ENCODE measurements at places on chromosomes 7 and 10.

DNA sequence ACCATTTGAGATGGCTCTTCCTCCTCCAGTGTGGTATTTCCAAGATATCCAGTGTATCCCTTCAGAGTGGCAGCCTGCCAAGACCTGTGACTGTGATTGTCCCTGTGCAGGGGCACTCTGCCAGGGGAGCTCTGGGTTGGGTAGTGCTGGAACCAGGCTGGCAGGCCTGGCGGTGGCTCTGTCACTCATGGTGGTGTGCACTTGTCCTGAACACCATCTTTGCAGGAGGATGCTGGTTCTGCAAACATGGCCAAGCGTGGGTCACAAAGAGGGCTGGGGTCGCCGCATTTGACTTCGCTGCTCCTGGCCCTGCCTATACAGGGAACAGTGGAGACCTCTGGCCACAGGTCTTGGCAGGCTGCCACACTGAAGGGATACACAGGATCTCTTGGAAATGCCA is 205.2 kb downstream of the PRPF18 start:
- peak; percentile 24 for DNase-seq

DNA sequence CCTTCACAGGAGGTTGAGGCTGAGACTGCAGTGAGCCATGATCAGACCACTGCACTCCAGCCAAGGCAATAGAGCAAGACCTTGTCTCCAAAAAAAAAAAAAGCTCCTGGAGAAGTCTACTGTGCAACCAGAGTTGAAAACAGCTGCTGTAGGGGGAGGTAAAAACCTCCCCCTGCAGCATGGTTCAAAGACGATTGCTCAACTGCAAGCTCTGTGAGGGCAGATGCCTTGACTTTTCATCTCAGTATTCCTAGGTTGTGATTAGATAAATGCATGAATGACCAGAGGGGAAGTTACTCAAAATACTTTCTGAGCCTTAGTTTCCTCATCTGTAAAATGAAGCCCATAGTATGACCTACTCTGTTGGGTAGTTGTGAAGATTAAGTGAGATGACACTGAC is 25.0 kb upstream of the PPA1 start:
- DNase-seq: no peak

- no peak for DNase-seq
These were observed 113.0 kb downstream of the EXOC4 start for GRCh38 chr7:133365917-133366316.

- DNase-seq: no peak
These were observed 2.5 kb upstream of the RET start for GRCh38 chr10:43074409-43074808.

DNA sequence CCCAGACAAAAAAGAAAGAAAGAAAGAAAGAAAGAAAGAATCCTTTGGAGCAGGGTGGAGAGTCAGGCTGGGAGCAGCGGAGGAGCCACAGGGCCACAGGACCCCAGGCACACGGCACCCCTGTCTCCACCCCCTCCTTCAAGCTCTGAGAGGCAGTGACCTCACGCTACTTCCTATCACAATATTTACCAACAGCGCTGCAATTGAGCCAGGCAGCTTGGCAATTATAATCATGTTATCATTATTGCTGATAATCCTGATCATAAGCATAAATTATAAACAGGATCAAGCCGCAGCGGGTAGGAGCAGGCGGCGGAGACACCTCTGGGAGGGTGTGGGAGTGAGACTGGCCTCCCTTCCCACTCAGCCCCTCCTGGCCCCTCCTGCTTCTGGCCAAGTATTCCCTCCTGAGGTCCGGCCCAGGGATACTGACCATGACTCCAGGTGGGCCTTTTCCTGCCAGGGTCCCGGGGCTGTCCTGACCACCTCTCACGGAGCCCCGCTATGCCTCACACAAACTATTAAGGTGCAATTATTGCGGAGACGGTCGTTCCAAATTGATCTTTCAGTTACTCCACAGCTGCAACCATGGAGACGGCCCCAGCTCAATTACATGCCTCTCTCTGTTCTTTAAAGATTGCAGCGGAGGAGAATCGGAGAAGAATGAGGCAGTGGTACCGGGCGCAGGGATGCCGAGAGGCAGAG is 10.0 kb upstream of the GTF2IRD1 start:
- no peak for DNase-seq

DNA sequence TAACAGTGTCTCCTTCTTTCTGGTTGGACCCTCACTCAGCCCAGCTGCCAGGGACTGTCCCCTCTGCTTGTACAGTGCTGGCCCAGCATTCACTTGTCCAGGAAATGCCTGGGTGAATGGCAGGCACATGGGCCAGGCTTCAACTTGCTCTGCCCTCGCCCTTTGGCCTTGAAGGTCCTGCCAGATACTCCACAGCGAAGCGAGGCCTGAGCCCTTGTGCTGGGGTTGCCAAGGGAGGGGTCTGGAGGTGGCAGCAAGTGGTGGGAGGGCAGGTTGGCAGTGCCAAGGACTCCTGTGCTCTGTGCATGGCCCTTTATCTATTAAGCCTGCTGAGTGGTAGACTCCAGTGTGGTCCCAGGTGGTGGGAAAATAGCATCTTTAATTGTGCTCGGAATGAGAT is 75.7 kb downstream of the CDH23 start:
- DNase-seq: no peak

GRCh38 chr7:32257621-32258020 is 187.4 kb upstream of the PDE1C start:
- DNase-seq: no peak

DNA sequence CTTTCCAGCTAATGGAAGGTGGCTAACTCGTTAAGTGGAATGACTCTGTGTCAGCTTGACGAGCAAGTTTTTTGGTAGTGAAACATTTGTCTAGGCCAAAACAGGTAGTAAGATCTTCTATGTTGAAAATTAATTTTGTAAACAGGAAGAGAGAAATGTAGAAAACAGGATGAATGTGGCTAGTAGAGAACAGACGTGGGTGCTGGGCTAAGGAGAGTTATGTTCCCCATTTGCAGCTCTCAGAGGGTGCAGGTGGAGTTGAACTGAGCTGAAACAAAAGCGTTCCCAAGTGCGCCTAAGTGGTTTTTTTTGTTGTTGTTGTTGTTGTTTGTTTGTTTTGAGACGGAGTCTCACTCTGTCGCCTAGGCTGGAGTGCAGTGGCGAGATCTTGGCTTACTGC is 59.5 kb upstream of the SRPK2 start:
- no peak for DNase-seq
